ENCODE measurements at places on chromosomes 2 and 18.

DNA sequence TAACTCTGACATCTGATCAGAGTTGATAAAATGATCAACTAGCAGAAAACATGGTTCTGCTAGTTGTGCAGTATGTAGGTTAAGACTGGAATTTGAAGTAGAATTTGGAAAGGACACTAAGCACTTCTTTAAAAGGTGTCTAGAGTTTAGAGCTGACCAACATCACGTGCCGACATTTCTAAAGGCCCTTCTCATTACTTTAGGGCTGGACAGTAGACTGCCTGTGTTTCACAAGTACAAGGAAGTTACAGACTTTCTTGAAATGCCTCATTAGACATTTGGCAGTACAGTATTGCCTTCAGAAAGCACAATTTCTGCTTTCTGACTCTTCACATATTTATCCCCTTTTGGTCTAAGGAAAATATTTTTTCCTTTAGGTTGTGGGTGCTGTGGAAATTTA, 255.3 kb downstream of the ZNF385B start:
- DNase-seq: no peak

- DNase-seq: no peak
These were observed 3.5 kb upstream of the UGT1A1 start for GRCh38 chr2:233756429-233757081.

DNA sequence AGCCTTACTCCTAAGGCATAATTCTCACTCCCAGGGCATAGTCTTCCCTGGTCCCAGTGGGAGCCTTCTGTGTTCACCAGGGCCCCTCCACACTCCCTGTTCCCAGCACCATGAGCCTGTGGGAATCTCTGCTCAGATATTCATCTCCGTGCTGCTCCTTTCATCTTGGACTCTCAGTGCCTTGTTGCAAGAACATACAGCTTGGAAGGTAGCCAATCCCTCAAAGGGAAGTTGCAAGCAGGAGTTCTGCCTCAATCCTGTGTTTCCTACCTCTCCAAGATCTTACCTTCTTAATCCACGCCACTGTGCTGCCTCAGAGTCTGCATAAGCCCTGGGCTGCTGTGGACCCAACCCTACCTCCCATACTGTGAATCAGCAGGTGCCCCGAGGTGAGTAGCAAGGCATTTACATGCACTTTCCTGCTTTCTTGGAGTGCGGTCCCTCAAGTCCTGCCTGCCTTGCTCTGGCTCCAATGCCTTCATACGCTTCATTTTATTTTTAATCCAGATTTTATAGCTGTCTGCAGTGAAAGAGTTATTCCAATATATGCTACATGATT, 413.8 kb upstream of the RAB6C start:
- DNase-seq: no peak

DNA sequence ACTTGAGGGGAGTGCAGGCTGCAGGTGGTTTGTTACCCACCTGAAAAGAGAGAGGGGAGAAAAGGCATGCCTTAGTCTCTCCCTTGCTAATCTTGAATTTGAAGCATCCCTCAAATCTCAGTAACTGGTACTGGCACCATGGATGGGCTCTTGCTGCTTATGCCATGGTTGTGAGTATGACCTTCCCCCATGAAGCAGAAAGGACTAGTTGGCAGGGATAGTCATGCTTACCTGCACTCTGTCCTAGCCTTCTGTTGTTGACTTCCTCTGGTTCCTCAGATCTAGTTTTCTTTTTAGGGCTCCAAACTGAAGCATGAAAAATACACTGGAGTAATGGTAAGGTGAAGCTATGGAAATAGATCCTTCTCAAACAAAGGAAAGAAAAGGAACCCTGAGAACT, 191.2 kb downstream of the SPAG16 start:
- no peak for DNase-seq

DNA sequence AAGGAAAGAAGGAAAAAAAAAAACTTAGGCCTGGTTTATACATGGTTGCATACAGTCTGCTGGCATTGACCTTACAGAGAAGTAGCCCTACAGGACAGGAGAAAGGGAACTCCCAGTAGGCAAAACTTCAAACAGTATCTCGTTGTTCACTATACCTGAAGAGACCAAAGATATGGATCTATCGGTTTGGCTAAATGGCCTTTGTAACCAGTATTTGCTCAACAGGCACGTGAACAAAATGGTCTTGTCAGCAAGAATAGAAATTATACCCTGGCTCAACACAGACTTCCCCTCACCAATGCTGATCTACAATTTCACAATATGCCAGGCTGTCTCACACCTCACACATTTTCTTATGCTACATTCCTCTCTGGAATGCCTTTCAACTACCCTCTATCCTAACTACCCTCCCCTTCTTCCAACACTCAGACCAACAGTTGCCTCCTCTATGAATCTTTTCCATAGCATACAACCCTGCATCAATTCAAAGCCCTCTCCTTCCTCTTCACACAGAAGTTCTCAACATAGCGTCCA, 13.7 kb downstream of the HYCC2 start:
- DNase-seq: no peak

GRCh38 chr2:98455494-98455976, 10.9 kb downstream of the INPP4A start:
- no peak for DNase-seq

DNA sequence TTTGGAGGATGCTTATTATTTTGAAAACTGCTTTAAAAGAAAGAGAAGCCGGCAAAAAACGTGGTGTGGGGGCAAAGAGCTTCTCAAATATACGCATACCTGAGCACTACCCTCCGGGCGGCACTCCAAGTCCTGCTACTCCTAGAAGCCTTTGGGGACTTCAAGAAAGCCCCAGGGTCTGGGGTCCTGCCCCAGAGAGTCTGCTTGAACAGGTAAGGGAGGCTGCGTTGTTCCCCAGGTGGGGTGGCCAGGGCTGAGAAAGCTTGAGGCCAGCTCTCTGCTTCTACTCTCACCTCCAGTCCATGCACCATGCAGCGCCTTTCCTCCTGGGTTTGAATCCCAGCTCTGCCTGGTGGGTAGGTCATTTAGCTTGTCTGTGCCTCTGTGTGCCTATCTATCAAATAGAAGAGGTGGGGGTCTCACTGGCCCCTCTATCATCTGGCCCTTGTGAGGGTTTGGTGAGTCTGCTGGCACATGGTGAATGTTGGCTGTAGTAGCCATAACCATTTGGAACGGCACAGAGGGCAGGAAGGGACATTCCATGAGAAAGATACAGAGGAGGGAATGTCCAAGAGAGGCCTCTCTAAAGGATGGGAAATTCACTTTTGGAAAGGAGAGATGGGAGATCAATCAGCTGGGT, 19.5 kb downstream of the MALL start:
- no peak for DNase-seq

DNA sequence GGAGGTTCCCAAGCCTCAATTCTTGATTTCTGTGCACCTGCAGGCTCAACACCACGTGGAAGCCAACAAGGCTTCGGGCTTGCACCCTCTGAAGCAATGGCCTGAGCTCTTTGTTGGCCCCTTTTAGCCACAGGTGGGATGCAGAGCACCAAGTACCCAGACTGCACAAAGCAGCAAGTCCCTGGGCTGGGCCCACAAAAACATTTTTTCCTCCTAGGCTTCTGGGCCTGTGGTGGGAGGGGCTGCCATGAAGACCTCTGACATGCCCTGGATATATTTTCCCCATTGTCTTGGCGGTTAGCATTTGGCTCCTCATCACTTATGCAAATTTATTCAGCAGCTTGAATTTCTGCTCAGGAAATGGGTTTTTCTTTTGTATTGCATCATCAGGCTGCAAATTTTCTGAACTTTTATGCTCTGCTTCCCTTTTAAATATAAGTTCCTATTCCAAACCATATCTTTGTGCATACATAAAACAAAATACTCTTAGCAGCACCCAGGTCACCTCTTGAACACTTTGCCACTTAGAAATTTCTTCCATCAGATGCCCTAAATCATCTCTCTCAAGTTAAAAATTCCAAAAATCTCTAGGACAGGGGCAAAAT, 9.0 kb upstream of the MATN3 start:
- DNase-seq: no peak

- DNase-seq: no peak
These were observed 3.1 kb upstream of the AQP12A start for GRCh38 chr2:240688553-240688919.

- DNase-seq: no peak
These were observed 1.6 kb downstream of the COX7A2L start for GRCh38 chr2:42359304-42359964.

GRCh38 chr2:113720167-113720566, 36.3 kb downstream of the SLC35F5 start:
- DNase-seq: no peak

GRCh38 chr2:118861242-118861641, 13.8 kb upstream of the EN1 start:
- DNase-seq: no peak

GRCh38 chr2:241905716-241906377, 36.3 kb downstream of the RTP5 start:
- no peak for DNase-seq

GRCh38 chr2:8303322-8303832, 378.5 kb upstream of the ID2 start:
- DNase-seq: no peak

DNA sequence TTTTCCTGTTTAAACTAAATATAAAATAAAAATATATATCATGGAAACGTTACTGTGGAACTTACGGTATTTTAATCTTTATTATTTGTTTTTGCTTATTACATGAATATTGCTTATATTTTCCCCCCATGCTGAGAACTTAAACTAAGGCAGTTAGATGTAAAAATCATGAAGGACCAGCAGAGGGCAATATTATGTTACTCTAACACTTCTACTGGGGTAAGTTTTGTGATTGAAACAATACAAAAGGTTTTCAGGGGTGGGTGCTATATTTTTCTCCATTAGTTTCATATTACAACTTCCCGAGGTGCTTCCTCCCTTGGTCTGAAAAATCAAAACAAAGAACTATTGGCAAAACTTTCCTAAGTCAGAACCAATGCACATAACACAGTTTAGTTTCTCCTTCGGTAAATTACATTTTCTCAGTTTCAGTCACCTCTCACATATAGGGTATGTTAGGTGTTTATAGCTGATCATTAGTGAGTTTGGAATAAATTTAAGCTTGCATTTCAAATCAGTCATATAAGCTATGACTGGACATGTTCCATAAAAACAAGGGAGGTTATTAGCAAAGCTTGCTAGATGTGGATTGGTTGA, 54.8 kb downstream of the ZNF407 start:
- no peak for DNase-seq

DNA sequence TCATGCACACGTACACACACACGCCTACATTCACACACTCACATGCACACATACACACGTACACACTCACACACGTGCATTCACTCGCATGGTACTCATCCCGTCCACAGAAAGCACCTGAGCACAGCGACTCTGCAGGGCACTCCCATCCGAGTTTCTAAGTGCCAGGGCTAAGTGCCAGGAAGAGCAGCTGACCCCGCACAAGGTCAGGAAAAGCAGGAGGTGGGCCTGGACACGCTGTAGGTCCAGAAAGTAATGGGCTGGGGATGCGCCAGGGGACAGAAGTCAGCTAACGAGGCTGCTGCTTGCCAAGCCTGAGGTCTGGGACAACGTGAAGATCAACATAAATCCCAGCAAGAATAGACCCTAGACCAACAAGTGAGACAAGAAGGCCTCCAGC, 15.8 kb downstream of the ADI1 start:
- DNase-seq: no peak

GRCh38 chr18:3710712-3711301, 260.8 kb downstream of the TGIF1 start:
- DNase-seq: no peak

DNA sequence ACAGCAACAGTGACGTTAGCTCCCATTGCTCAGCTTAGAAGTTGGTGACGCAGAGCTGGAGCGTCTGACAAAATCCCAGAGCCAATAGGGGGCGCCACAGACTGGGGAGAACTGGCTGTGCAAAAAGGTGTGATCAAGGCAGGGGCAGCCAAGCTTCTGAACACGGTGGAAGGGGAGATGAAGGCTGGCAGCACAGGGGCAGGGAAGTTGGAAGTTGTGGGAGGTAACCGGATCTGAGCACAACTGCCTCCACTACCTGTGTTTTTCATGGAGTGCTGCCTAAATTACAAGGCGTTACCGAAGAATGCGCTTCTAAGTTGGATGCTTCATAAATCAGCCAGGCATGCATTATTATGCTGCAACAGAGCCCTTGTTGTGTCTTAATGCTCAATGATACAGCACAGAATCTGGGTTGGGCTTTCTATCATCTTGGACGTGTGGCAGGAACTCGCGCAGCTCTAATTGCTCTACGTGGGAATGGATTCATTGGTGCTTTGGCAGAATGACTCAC, 370.0 kb downstream of the SLC4A3 start:
- DNase-seq: no peak

GRCh38 chr2:75540994-75541393, 19.7 kb downstream of the EVA1A start:
- no peak for DNase-seq

- DNase-seq: no peak
These were observed 46.2 kb upstream of the SPRED2 start for GRCh38 chr2:65478498-65479135.

GRCh38 chr2:159497256-159497655, 119.1 kb downstream of the BAZ2B start:
- no peak for DNase-seq

GRCh38 chr2:5824126-5824525, 131.9 kb downstream of the SOX11 start:
- no peak for DNase-seq

- no peak for DNase-seq
These were observed 19.8 kb downstream of the VPS4B start for GRCh38 chr18:63402246-63403162.

DNA sequence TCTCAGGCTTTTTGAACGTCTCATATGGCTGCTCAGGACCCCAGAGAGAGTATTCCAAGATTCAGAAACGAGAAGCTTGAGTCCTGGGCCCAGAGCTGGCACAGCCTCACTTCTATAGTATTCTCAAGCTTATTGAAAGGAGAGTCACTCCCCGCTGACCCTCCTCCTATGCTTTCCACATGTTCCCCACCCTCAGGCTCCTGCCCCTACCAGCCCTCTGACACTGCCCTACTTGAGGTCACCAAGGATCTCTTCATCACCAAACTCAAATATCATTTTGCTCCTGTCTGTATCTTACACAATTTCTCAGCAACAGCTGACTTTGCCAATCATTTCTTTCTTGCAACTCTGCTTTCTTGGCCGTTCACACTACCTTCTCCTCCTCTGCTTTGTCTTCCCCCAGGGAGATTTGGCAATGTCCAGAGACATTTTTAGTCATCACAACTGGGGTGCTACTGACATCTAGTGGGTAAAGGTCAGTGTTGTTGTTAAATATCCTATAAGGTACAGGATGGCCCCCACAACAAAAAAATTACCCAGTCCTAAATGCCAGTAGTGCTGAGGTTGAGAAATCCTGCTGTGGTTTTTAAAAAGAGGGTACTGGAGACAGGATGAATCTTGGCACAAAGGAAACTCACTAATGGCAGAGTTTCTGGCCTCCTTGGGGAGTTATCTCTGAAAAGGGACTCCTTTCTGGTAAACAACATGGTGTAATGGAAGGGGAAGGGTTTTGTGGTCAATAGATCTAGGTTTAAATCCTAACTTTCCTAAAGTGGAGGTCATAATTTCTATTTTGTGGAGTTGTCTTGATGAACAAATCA, 26.9 kb upstream of the INSIG2 start:
- DNase-seq: no peak

GRCh38 chr18:50131591-50131990, 63.4 kb downstream of the MYO5B start:
- DNase-seq: no peak

GRCh38 chr2:170218931-170219330, 41.0 kb downstream of the MYO3B start:
- DNase-seq: no peak
